ENCODE measurements at places on chromosomes 5 and 9.

DNA sequence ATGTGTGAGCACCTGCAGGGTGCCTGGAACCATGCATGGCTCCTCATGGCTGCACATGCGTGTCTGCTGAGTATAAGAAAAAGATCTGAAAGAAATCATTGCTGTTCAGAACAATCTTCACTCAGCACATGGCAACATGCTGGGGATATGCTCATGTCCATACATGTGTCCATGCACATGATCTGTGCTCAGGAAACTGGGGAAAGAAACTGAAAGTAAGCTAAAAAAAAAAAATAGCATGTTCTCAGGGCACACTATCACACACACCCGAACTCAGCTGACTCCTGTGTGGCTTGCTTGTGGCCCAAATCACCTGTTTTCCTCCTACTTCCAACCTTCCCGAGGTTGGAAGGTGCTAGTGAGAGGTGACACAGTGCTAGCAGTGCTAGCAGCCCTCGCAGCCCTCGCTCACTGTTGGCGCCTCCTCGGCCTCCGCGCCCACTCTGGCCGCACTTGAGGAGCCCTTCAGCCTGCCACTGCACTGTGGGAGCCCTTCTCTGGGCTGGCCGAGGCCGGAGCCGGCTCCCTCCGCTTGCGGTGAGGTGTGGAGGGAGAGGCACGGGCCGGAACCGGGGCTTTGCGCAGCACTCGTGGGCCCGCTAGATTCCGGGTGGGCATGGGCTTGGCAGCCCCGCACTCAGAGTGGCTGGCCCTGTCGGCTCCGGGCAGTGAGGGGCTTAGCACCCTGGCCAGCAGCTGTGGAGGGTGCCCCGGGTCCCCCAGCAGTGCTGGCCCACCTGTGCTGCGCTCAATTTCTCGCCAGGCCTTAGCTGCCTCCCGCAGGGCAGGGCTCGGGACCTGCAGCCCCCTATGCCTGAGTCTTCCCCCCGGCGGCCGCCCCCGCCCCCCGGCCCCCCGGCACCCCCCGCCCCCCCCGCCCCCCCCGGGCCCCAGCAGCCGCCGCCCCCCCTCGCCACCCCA is 76.0 kb downstream of the GADD45G start:
- no peak for ATAC-seq

DNA sequence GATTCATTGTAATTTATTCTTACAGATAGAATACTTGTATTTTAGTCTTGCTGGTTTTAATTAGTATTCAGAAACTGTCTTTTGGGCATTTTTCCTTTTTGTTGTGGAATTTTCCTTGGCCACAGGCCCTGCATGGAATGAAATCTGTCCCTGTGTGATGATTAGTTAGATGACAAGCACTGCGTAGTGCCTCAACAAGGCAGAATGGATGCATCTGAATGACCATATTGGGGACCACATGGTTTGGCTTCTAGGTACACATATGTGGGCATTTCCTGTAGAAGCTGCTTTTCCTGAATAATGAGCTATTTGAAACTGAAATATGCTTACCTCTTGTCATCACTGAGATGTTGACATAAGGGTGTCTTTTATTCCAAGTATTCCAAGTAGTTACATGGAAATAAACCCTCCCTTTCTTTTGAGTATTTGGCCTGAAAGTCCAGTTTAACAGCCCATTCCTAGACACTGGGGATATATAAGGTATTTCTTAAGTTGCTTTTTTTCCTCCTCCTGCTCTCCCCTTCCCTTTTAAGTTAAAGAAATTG is 147.3 kb downstream of the YTHDC2 start:
- no peak for ATAC-seq

GRCh38 chr5:157592594-157592993 is 17.0 kb upstream of the ADAM19 start:
- ATAC-seq = no peak

DNA sequence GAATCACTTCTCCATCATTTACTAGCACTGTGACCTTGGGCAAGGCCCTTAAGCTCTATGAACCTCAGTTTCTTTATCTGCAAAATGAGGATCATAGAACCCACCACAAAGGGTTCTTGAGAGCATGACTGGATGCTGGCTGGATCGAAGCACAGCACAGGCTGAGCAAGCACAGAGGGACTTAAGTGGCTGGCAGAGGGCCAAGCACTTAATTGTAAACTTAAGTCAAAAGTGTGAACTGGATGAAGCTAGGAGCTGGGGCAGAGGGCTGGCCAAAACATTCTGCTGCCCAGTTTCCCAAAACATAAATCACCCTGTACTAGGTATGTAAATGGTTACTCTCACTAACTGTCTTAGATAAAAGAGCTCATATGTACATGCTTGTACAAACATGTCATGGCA is 112.3 kb upstream of the WWC1 start:
- ATAC-seq = no peak

DNA sequence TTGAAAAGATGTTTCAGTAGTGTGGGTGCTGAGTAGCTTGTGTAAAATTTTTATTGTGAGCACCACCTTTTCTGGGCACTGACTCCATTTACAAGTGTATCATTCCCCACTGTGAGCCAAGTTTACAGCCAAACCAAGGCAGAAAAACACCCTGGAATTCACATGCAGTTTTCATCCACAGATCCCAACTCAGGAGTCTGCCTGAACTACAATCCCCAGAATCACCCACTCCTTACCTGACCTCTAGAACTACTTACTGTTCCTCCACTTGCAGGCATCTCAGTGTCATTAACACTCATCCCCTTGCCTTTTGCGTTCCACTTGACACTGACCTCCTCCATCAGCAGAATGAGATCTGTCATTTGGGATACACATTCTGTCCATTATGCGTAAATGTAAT is 2042.6 kb upstream of the CDH6 start:
- no peak for ATAC-seq

DNA sequence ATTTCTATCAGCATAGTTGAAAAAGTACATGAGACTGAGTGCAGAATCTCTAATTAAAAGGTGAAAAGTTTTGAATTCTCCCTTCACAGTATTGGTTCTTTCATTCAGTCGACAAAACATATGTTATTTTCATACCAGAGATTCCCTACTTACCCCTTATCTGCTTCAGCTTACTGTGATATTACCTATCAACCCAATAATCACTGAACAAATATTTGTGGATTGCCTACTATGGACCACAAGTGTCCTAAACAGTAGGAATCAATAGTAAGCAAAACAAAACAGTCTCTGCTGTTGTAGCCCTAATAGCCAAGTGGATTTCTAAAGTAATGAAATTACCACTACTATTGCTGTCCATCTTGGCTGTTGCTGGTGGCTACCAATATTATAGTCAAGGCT is 11.5 kb downstream of the CCDC152 start:
- no peak for ATAC-seq

GRCh38 chr9:136485049-136486045 is 2.5 kb upstream of the SEC16A start:
- no peak for ATAC-seq

GRCh38 chr9:114500697-114501292 is 4.5 kb downstream of the WHRN start:
- ATAC-seq = no peak

GRCh38 chr5:31464081-31464480 is 67.8 kb downstream of the DROSHA start:
- no peak for ATAC-seq

DNA sequence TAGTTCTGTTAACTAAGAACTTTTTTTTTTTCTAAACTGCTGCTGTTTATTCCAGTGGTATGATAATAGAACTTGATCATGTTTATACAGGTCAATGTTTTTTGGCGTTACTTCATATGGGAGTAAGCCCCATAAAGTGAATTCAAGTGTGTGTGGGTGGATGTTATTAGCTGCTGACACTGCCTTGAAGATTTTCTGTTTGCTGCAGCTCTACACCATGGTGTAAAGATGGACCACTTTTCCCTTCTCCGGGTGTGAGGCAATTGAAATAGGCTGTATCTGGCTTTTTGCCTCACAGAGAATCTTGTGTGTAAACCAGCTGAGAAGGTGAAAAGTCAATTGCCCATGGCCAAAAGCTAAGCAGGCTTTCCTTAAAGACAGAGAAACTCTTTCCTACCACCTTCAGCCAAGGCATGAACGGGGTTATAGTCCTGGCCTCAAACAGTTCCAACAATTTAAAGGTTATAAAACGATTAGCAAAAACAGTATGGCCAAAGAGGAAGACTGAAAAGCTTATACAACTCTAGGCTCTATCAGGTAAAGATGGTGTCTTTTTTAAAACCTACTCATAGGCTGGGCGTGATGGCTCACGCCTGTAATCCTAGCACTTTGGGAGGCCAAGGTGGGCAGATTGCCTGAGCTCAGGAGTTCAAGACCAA is 33.9 kb upstream of the ABCA1 start:
- ATAC-seq = no peak

DNA sequence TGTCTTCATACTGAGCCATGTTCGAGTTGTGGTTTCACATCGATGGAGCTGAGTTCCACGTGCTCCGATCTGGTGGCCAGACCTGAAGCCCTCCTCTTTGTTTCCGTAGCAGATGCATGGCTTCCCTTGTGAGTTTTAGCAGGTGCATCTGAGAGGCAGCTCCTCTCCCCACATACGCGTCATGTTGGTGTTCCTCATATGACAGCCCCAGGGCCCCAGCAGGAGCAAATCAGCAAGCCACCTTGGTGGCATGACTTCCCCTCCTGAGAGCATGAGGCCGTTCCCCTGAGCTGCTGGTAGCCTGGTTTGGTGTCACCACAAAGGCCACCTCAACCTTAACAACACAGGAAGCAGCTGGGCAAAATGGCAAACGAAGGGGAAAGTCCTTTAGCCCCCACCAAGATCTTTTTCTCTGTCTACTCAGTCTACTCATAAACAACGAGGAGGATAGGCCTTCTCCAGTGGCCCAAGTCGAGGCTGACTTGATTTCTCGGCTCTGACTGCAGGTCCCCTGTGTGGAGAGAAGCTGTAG is 5.9 kb downstream of the CYFIP2 start:
- peak; percentile 84 for ATAC-seq

DNA sequence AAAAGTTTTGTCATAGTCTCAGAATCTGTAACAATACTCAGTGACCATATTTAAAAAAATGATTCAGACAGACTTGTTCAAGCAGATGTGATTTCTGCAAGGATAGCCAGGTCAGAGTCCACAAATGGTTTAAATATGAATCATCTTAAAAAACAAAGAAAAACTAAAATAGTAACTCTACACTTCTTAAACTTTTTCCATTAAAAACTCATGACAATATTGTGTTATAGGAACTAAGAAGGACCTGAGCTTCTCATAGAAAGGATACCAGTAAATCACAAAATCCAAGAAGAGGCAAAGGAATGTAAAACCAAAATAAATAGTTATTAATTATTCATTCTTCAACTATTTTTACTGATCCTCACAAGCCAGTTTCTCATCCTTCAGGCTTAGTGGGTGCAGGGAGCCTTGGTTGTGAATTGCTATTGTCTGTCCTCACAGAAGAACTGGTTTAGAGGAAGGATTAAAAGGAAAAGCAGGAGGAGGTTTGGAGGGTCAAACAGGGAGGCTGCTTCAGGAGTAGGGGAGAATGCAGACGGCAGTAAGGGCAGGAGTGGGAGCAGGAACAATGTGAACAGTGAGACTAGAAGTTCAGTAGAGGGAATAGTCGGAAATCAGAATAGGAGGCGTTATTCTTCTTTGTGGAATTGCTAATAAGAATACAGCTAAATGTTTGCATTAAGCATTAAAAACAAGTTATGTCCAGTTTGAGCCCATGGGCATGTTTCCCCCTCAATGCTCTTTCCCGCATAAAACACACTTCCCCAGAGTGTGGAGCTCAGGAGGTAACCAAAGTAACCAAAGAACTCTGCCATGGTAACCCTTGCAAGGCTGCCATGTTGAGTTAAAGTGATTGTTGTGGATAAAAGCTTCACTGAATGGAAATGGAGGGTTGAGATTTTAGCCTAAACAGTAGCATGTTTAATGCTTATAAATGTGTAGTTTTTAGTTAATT is 110.7 kb downstream of the CCDC192 start:
- ATAC-seq = no peak

DNA sequence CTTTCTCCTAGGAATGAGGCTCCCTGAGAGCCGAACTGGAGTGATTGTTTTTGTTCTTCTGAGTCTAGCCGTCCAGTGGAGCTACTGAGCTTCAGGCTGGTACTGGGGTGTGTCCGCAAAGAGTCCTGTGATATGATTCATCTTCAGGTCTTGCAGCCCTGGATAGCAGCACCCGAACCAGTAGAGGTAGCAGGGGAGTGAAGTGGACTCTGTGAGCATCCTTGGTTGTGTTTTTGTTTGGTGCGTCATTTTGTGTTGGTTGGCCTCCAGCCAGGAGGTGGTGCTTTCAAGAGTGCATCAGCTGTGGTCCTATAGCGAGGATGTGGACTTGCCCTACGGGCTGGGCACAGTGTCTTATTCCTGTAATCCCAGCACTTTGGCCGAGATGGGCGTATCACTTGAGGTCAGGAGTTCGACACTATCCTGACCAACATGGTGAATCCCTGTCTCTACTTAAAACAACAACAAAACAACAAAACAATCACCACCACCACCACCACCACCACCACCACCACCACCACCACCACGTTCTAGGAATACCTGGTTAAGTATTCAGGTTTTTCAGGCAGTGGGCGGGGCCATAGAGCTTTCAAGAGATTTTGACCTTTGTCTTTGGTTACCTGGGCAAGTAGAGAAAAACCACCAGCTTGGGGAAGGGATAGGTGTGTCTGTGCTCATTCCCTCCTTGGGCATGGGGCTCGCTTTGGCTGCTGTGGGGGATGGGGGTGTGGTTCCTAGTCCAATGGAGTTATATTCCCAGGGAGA is 154.0 kb downstream of the WDR70 start:
- ATAC-seq = no peak

DNA sequence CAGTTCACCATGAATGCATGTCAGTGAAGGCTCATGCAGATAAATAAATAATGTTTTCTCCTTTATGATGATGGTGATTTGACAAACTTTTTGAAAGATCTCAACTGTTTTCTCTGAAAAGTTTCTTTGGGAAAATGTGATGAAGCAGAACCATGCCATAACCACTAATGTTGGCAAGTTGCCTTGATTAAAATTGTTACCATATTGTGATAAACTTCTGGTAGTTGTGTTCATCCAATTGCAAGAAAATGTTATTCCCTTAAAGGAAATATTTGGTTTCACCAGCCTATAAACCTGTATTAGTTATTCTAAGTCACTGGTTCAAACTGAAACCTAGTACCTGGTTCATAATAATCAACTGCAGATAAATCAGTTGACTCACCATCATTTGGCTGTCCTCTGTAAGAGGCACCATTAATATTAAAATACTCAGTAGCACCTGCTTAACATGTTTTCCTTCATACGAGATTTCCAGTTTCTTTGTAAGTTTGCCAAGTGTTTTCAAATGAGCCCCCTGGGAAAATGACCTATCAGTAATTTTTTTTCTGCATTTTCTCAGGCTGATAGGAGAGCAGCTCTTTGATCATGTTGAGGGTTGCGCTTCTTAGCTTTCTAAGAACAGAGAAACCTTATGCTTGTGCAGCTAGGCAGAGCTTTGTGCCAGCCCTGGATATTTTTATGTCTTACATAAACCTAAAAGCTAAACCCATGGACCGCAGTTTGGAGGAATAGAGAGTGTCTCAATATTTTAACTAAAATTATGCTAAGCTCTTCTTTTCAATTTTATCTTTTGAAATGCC is 88.0 kb downstream of the LURAP1L start:
- ATAC-seq = no peak

- ATAC-seq = peak; percentile 71
These were observed 382.3 kb upstream of the SLC30A5 start for GRCh38 chr5:68711293-68712200.
